ENCODE measurements at places on chromosomes 6 and 20.

DNA sequence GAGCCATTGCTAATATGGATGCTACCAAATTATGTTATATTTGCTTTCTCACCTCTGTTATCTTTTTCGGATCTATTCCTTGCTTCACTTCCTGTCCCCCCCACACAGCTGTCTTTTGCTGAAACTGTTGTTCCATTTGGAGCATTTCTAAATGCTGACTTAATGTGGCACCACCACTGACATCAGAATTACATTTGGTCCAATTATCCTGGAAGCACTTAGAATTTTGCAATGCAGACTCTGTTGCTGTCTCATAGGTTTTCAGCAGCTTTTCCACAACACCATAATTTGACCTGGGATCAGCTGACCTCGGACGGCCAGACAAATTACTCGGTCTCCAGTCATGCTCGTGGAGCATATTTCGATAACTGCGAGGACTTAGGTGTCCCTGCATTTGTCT is 12.8 kb downstream of the KIAA0408 start:
- no peak for DNase-seq

DNA sequence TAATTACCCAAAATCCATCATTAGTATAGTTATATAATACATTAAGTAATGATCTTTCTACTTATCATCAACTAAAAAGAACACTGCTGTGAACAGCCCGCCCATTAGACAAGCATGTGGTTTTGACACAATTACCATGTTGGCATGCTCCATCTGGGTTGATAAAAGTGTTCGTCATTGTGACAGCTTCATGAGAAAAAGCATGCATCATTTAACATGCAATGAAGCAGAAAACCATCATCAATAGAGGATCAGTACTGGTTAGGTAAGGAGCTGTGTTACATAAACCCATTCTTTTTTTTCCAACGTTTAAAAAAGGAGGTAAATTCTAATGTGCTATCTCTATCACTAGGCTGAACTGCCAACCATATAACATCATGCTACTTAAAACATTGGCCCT is 101.9 kb downstream of the EPB41L2 start:
- no peak for DNase-seq

DNA sequence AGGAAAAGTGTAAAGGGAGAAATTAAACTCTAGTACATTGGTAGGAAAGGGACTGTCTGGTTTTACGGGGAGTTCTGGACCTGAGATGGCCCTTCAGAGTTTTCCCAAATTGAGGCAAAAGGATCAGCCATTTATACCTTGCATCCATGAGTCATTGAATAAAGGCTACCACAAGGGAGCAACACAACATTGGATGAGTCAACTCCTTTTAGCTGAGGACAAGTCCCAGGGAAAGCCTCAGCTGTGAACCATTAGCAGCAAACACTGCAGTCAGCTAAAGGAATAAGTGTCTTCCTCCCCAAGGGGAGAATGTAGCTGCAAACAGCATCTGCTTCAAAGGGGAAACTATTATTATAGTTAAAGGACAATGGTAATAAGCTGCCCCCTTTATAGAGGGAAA is 468.7 kb upstream of the ID4 start:
- no peak for DNase-seq

DNA sequence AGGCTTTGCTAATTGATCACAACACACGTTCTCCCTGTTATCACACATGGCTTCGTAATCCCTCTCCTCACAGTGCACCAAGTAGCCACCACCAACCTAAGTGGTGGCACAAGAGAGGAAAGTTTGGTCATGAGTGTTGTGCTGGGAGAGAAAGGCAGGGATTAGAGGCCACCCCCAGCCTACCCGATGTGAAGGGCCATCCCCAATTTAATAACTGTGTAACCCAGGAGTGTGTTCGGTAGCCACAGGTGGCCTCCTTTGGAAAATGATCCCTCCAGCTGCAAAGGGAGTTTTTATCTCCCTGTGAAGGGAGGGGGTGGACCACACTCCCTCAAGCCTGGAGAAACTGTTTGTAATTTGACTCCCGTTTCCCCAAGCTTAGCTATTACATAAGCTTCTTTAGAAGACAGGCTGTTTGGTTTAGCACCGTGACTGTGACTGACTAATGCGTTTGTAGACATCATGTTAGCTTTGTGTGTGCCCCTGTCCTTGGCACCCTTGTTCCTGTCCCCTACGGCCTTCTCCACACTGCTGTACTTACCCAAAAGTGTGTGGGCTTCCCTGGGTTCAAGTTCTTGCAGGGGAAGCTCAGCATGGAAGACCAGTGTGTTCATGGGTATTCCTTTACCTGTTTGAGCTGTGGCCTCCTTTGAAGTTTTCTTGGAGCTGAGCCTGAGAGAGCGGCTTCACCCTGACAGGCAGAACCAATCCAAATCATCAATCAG is 20.6 kb downstream of the PPP1R16B start:
- no peak for DNase-seq

GRCh38 chr6:14067656-14068055 is 49.9 kb upstream of the CD83 start:
- no peak for DNase-seq

DNA sequence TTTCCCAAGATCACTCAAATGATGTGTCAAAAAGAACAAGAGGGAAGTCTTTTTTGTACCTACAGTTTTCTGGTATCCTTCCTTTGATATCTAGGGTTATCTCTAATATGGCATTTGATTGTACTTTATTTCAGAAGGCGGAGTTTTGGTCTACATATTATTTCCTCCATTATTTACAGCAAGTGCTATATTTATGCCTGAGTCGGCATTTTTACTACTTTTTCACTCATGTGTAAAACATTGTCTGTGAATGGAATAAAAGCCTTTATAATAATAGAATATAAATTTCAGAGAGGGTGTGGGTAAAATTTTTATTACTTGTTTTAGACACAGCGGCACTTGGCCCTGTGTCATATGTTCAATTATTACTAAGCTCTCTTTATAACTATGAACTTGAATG is 398.4 kb downstream of the BCKDHB start:
- DNase-seq, result no peak

- DNase-seq, result no peak
These were observed 75.9 kb upstream of the SPACA1 start for GRCh38 chr6:87971605-87972262.

GRCh38 chr6:92369309-92369708 is 1050.0 kb downstream of the EPHA7 start:
- no peak for DNase-seq

DNA sequence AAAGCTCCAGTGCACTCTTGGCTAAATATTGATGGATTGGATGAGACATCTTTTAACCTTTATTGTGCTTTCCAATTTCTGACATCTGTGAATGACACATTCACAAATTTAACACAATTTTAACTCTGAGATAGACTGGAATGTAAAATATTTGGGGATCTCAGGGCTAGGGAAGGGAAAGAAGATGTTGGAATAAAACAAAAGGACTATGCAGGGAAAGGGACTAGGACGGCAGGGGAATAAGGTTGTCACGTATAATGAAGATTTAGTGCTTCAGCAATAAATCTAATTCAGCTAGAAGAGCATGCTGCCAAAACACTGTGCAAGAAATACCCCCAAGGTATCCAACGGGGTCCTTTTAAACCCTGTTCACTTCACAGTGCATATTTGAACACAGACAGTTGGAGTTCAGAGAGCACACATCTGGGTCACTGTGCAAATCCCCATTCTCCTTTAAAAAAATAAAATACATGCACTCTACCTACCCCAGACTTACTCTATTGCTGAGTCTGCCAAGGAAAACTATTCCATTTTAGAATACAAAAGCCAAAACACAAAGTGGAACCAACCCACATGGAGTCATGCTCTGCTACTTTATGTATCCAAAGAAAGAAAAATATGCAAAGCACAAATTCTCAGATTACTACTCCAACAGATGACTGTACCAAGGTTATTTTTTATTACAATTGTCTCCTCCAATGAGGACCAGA is 151.0 kb upstream of the RSPO3 start:
- no peak for DNase-seq

GRCh38 chr6:155782320-155782731 is 326.7 kb upstream of the NOX3 start:
- DNase-seq, result no peak

GRCh38 chr6:113359155-113360140 is 497.7 kb upstream of the MARCKS start:
- no peak for DNase-seq

- no peak for DNase-seq
These were observed 92.8 kb downstream of the ESR1 start for GRCh38 chr6:151900256-151900655.

DNA sequence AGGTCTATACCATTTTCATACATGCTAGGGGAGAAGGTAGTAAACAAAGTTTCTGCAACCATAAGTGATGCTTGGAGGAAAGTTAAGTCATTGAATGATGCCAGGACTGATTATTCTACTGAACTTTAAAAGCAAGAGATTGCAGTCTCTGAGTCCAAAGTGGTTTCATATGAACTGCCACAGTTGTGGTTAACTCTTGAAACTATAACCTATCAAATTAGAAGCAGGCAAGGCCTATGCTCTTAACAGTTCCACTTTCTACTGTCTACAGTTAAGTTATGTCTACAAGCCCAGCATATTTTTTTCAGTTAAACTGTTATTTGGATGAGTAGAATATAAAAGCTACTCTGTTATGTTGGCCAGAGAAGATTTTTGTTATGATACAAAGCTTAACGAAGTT is 326.5 kb upstream of the RUNX2 start:
- no peak for DNase-seq

GRCh38 chr20:46807998-46808397 is 86.6 kb upstream of the EYA2 start:
- no peak for DNase-seq

GRCh38 chr6:146950351-146950835 is 253.8 kb upstream of the STXBP5 start:
- DNase-seq, result no peak

GRCh38 chr6:54916858-54917257 is 70.3 kb downstream of the FAM83B start:
- DNase-seq, result no peak

GRCh38 chr20:6630514-6630913 is 137.0 kb upstream of the BMP2 start:
- no peak for DNase-seq

DNA sequence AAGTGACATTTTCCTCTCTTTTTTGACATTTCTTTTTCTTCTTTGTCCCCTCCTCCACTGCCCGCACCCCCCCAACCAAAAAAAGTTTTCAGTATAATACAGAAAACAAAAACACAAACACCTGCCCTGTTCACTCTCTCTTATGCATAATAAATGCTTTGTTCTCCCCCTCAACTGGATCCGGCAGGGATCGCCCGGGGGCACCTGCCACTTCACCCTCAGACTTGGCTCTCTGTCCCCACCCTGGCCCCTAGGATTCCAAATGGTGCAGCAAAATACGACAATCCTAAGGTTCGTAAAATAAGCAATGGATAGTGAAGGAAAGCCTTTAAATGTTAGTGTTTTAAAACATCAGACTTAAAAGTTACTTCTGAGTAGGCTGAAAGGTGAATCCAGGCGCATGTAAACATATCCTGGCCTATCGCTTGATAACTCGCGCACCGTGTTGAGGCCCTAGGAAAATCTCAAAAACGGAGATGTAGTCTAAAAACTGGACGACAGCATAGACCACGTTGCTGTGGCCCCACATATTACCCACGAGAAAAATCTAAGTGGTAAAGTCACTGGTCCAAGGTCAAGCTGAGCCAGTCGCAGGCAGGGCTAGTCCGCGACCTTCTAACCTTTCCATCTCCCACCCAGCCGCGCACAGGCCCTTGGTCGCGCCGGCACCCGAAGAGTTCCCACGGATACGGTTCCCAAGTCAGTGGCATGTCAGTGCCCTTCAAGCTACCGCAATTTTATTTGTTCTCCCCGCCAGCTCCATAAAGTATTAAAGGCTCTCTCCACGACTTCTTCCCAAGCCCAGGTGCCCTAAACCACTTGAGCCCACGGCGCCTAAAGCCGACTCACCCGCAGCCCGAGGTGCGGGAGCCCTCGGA is 130.8 kb downstream of the OGFRL1 start:
- DNase-seq, result no peak

GRCh38 chr20:62367136-62367632 is at the start of gene LAMA5:
Gene LAMA5 (minus strand): TSS chr20:62367312. CDS start chr20:62367245, 67 bp downstream.
- DNase-seq, result no peak

- no peak for DNase-seq
These were observed 167.9 kb upstream of the MYLIP start for GRCh38 chr6:15960740-15961634.

GRCh38 chr20:3165473-3166337 is 6.0 kb upstream of the FASTKD5 start:
- no peak for DNase-seq

- no peak for DNase-seq
These were observed 27.4 kb upstream of the LRRN4 start for GRCh38 chr20:6081236-6081635.
